ENCODE measurements at places on chromosomes 4 and X.

- no peak for DNase-seq
These were observed 15.3 kb downstream of the COQ2 start for GRCh38 chr4:83269256-83269655.

- no peak for DNase-seq
These were observed 17.2 kb upstream of the RTL9 start for GRCh38 chrX:110341189-110342035.

DNA sequence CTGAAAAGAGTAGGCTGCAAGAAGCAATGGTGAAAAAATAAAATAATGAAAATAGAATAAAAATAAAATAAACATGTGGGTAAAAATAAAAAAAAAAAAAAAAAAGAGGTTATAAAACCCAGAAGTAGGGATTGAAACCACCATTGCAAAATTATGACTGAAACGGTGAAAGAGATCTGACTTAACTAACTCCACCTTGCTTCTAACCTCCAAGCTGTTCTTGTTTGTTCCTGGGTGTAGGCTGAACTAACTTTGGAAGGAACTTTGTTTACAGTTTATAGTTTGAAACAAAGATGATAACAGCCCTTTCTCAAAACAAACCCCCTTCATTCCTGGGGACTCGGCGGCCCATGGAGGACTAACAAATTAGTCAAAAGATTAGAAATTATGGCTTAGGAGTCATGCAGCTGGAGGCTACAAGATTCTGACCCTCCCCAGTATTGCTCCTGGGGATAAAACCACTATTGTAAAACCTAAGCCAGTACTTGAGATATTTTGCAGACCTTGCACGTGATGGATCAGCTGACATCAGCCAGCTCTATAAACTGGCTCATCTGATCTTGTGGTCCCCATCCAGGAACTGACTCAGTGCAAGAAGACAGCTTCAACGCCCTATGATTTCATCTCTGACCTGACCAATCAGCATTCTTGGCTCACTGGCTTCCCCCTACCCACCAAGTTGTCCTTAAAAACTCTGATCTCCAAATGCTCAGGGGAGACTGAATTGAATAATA lies 30.4 kb downstream of the DDX60L start:
- no peak for DNase-seq

- no peak for DNase-seq
These were observed 5.7 kb upstream of the FAM9C start for GRCh38 chrX:13050151-13050550.

DNA sequence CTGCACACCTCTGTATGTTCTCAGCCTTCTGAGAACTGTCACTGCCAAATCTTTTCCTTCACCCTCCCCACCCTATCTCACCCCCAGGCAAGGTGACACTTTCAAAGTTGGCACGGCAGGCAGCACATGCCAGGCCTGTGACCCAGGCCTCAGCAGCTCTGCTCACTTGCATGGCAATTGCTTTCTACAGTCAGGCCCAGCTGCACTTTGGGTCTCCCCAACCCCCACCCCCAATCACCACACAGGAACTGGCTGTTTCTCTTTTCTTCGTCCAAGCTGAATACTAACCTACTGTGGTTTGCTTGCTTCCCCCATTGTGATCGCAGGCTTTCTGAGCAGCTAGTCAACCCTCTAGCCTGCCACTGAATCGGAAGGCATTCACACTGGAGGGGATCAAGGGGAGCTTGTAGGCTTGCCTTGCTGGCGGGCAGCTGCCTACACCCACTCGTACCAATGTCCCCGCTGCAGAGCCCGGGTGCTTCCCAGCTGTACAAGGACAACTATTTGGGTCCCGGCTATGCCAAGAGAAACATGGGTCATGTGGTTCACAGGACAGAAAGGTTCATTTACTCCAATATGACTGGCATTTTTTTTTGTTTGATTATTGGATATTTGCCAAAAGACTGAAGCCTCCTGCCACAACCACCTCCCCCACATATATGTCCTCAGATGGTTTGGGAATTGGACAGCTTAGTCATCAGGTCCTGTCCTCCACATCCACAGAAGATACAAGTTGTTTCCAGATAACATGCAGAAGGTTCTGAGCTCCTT lies 28.1 kb downstream of the SLC25A43 start:
- no peak for DNase-seq

DNA sequence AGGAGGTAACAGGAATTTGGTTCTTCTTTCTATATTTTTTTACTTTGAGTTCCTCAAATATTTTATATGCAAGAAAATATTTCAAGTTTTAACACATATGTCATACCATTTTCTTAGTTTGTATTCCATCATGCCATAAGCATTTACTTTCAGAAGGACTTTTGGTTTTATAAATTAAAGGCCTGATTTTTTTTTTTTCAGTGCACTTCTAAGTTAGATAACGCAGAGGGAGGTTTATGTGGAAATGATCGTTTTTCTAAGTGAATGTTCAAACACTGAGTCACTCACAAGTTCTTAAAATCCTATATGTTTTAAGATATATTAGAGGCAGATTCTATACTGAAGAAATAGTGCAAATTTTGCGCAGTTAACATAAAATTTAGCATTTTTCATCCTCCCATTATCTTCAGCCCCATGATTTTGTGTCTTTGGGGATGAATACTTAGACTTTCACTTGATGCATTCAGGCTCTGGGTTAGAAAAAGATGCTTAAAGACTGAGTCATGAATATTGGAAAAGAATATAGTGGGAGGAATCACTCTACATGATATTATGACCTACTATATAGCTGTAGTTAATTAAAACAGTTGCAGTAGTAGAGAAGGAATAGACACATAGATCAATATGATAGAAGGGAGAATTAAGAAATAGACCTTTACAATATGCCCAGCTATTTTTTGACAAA lies 54.9 kb downstream of the COL4A5 start:
- no peak for DNase-seq

DNA sequence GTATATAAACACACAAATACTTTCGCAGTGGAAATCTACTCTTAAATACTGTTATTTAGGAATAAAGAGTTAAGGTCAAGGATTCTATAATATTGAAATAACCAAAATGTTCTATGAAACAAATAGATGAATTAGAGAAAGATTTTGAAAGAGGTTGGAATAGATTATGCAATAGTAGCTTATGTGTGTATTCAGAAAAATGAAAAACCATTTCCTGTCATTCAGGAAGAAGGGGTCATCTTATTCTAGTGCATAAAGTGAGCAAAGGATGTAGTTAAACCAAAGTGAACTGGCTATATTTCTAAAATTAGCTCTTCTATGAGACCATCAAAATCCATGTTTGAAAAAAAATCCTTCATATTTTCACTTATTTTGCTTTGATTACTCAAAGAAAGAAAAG lies 30.0 kb upstream of the MYOZ2 start:
- no peak for DNase-seq

GRCh38 chr4:67571975-67572374 lies 13.4 kb downstream of the STAP1 start:
- DNase-seq, result no peak

- DNase-seq, result peak; percentile 47
These were observed 12.3 kb upstream of the SYTL5 start for GRCh38 chrX:37993837-37994619.

GRCh38 chrX:29555465-29556091 lies 659.8 kb upstream of the MAGEB2 start:
- DNase-seq, result no peak

DNA sequence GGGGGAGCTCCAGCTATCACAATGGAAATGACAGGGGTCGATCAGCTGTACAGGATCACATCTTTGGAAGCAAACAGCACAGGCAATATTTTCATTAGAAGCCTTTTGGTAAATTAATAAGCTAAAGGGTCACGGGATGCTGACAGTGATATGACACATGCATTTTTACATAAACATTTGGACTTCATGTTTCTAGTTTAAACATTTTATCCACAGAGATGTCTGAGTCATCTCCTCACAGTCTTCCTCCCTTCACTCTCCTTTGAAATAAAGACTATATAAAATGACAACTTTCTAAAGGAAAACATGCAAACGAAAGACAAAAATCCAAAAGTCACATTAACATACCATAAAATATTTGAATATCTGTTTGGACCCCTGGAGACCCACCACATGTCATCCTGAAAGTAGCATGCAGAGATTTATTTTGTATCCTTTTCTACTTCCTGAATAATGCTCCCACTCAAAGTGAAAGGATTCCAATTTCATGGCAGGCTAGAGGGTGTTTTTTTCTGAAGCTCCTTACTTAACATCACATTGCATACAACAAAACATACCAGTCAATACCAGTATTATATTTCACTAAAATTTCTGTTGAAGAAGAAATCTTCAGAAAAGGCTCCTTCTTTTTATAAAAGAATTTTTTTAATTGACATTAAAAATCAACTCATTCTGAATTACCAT lies 200.1 kb upstream of the PPARGC1A start:
- DNase-seq, result no peak

DNA sequence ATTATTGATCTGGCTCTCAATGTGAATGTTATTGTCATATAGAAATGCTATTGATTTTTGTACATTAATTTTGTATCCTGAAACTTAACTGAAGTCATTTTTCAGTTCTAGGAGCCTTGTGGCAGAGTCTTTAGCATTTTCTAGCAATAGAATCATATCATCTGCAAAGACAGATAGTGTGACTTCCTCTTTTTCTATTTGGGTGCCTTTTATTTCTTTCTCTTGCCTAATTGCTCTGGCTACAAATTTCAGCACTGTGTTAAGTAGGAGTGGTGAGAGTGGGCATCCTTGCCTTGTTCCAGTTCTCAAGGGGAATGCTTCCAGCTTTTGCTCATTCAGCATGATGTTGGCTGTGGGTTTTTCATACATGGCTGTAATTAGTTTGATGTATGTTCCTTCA lies 102.7 kb downstream of the SH3BGRL start:
- DNase-seq, result no peak

GRCh38 chr4:172992648-172993378 lies 175.8 kb upstream of the GALNT7 start:
- no peak for DNase-seq

Data from neuronal stem cell (in vitro differentiated cells).